Stimulated activated memory B cell treated with anti-CD40 and anti-IgM and Interleukin-4, amounts not matched to agents 10 μg/mL and 1 μg/mL and 100 μg/mL, for 72 hours (primary cell): ENCODE measurements at places on chromosomes 7 and 10.

DNA sequence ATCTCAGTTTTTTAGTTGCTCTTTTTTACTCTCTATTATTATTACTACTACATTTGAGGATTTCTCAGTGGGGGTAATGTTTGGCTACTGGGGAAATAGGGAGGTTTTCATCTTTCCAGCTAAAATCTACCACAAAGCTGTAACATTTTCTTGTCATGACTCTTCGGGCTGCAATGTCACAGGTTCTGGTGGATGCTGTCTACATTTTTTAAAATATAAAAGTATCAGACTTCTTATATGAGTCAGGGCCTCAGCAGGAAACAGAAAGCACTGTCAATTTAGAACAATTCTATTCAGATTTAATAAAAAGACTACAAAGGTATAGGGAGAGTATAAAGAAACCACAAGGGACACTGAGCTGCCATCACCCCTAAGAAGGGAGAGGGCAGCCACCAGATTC is 61.6 kb downstream of the DNAJC12 start:
- no peak for ATAC-seq

GRCh38 chr10:35172146-35172545 is 45.5 kb downstream of the CREM start:
- no peak for ATAC-seq

DNA sequence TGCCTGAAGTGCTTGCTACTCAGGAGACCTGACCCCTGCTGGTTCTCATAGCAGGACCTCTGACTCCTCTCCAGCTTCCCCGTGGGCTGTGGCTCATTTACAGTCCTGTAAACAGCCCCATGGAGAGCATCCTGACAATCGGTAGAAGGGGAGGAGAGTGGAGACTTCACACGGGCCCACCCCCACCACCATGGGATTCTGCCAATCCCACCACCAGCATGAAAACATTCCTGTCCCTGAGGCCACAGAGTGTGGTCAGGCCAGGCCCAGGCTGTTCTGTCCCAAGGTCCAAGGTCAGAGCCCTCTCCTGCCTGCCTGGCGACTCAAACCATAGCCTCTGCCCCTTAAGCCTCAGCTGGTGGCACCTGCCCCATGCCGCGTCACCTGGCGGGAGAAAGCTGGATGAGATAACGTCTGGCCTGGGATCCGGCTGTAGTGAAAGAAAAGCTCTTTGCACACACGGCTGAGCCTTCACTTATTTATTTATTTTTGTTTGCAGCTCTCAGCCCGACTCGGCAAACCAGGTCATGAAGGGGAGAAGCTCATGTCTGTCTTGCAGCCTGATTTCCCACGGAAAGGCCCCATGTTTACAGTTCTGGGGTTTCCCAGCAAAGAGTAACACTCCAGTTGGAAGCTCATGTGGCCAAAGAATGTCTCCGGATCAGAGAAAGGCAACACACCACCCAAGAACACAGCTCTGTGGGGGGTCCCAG is 293.6 kb upstream of the ZMIZ1 start:
- ATAC-seq, result no peak

- ATAC-seq, result no peak
Observed at GRCh38 chr10:971613-972012, 16.6 kb upstream of the GTPBP4 start.

DNA sequence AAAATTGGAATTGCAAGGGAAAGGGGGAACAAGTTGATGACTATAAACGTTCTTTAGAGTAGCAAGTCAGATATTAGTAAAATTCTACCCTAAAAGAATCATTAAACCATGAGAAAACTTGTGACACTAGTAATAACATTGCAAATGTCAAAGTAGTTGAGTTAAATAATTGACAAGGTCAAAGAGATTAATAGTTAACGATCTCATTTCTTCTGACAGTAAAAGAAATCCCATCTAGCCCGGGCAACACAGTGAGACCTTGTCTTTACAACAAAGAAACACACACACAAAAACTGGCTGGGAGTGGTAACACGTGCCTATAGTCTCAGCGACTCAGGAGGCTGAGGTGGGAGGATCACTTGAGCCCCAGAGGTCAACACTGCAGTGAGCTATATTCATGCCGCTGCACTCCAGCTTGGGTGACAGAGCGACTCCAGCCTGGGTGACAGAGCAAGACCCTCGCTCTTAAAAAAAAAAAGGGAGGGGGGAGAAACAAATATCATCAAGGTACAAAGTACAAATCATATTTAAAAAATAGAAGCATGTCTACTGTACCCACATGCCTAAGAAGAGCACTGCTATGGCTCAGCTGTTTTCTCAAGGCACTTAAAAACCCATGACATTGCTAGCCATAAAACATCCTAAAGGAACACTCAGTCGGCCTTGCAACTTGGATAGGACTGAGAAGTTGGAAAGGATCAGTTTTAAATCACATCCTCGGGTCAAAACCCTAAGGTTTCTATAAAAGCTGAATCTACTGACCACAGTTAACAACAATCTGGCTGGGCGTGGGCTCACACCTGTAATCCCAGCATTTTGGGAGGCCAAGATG is 401.1 kb downstream of the PARD3 start:
- ATAC-seq, result no peak

DNA sequence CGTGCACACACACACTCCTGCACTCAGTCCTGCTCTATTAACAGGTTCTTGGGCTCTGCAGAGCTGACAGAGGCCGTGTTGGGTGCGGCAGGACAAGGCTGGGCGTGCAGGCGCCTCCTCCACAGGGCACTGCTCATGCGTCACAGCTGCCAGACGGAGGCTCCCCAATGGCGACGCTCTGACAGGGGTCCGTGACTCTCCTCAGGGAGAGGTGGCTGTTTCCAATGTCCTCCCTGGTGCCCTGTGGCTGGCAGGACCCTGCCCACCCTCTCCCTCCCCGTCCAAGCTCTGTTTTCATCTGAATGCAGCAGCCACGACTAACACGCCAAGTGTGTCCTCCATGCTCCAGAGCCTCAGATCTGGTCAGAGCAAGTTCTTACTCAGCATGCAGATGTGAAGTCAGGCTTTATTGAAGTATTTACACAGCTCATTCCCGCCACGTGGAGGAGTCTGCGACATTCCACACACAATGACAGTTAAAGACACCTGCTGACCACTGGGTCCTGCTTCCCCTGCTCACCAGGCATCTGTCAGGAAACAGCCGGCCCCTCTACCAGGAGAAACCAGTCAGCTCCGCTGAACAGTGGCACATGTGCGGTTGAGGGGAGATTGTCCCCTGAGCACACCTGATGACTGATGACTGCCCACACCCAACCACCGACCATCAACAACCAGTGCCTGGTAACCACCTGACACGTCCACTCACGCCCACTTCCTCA is 116.7 kb downstream of the VIPR2 start:
- no peak for ATAC-seq

GRCh38 chr7:44167920-44168319 is 21.3 kb downstream of the GCK start:
- ATAC-seq, result peak; percentile 72

- ATAC-seq, result no peak
Observed at GRCh38 chr10:50540826-50541122, 83.0 kb downstream of the SGMS1 start.

- peak; percentile 88 for ATAC-seq
Observed at GRCh38 chr7:50409856-50410745, 40.0 kb downstream of the FIGNL1 start.

DNA sequence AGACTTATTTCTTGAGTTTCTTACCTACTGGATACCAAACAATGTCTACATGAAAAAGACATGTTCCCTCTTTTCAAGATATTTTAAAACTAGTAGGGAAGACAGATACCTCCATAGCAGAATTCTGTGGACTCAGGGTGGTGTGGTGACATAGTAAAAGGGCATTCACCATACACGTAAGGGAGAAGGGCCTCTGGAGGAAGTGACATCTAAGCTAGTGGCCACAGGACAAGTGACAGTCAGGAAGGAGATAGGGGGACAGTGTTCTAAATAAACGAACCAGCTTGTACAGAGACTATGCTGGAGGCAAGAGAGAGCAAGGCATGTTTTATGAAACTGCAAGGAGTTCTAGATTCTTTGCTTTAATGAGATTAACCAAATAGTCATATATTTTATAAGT is 321.7 kb upstream of the LRGUK start:
- ATAC-seq, result no peak

DNA sequence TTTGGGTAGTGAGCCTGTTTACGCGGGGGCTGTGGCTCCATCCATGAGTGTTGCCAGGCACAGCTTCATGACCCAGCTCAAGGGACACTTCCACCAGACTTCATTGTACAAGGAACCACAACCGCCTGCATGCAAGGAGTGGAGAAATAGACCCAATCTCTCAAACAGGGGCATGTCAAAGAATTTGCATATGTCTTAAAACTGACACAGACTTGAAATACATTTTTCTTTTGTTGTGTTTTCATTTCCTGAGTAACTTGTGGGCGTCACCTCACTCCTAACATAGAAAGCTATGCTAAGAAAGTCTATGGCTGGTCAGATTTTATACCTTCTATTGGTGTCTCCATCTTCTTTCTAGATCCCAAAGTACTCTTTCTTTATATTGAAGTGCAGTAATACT is 266.2 kb upstream of the RNF32 start:
- ATAC-seq, result no peak

DNA sequence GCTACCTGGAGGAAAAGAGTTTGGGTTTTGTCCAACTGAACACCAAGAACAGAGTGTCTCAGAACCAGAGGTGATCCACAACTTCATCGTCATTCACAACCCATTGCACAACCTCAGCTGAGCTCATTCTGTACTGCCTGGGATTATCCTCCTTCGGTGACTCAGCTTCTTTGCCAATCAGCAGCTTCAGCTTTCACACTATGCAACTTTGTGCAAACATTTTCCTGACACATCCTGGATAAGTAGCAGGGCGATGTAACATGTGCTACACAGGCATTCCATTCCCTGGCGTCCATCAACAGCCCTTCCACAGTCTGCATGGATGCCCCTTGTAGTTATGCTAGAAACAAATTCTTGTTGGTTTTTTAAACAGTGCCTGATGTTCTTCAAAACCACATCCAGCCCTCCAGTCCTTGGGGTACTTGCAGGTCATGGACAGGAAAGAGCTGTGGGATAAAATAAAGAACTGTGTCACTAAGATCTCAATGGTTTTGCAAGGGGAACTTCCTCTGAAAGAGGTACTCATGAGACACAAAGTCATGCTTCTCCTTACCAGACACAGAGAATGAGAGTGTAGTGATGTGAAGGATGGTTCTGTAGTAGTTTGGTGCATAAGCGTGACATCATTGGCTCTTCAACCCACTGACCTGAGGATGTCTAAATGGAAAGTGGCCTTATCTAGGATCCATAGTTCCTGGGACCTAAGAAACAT is 478.5 kb downstream of the KIF20B start:
- ATAC-seq, result peak; percentile 57

DNA sequence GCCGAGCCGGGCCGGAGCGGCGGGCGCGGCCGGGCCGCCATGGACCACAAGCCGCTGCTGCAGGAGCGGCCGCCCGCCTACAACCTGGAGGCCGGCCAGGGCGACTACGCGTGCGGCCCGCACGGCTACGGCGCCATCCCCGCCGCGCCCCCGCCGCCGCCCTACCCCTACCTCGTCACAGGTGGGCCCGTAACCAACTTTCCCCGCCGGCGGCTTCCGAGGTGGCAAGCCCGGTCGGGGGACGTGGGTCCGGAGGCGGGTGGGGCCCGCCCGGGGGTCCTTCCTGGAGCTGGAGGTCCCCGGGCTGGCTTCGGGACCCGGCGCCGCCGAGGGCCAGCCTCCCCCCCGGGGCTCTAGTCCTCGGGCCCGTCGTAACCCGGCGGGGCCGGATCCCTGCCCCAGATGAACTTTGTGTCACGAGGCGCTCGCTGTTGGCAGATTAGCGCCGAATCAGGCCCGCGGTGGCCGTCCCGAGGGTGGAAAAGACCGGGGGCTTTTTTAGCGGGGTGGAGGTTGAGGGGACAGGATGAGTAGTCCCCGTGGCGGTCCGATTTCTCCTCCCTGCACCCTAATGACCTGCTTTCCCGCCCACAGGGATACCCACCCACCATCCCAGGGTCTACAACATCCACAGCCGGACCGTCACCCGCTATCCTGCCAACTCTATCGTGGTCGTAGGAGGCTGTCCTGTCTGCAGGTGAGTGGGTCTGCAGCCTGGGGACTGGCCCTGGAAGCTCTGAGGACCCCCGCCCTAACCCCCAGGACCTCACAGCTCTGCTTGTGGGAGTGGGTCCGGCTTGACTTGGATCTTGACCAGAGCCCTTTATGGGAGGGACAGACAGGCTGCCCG is 496 bp downstream of the BRI3 start:
- ATAC-seq, result peak; percentile 56

- no peak for ATAC-seq
Observed at GRCh38 chr10:116470768-116471415, 43.2 kb downstream of the PNLIPRP3 start.

DNA sequence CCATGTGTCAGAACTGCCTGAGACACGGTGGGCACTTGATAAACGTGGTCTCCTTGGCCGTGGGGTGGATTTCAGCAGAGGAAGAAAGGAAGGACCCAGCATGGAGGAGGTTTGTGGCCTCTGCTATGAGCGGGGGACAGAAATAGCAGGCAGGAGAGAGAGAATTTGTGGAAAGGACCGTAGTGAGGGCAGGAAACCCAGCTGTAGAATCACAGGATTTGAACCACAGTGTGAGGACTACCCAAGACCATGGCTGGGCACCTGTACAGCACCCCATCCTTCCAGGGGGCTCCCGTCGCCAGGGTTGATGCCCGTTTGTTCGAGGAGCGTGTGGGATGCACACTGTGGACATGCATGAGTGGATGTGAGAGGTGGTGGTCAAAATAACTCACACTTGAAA is 183.4 kb downstream of the PTPN20 start:
- ATAC-seq, result no peak

DNA sequence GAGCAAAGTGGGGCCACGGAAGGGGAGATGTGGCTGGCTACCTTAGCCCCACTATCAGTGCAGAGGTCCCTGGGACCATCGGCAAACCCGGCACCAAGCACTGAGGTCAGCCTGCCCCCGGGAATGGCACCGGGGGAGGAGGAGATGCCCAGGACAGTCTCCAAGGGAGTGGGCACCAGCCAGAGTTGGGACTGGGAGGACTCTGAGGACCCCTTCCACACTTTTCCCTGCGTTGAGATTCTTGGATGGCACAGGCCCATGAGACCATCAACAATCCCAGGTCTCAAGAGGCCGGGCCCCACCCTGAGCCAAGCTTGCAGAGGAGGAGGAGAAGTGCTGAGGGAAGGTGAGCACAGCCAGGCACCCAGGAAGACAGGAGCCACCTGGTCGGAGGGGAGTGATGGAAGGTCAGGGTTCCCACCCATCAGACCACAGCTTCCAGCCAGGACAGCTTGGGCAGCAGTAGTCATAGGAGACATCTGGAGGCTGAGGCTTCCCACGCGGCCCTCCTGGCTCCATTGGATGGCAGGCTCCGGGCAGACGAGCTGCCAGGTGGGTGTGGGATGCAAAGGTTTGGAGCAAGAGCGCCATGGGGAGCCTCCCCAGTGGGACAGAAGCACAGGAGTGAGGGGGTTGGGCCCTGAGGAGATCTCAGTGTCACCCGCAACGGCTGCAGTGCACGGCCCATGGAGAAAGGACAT is 2.6 kb upstream of the OPN4 start:
- ATAC-seq, result no peak
